ENCODE measurements at places on chromosomes 11 and 22. TPM values are rescaled to one million over a fixed set of nuclear protein-coding genes. Genes with fewer than 3 reads are reported as not detected.

BLID gene
- not detected for total RNA-seq

HSCB gene
- 32.2 TPM for total RNA-seq

MFRP gene
- total RNA-seq: not detected

- DNase-seq: no peak
These were observed 1188.2 kb upstream of the RAG2 start for GRCh38 chr11:37786214-37786755.

GRCh38 chr11:68424101-68424632, 36.4 kb upstream of the PPP6R3 start:
- no peak for DNase-seq

- peak; percentile 84 for DNase-seq
These were observed 29.8 kb upstream of the CREB3L1 start for GRCh38 chr11:46247659-46248058.
